ENCODE measurements at places on chromosomes 3 and 15. TPM values are rescaled to one million over a fixed set of nuclear protein-coding genes. Genes with fewer than 3 reads are reported as not detected.
A peak's percentile ranks its signal among the peaks of the same experiment; 100 is the strongest.

DNA sequence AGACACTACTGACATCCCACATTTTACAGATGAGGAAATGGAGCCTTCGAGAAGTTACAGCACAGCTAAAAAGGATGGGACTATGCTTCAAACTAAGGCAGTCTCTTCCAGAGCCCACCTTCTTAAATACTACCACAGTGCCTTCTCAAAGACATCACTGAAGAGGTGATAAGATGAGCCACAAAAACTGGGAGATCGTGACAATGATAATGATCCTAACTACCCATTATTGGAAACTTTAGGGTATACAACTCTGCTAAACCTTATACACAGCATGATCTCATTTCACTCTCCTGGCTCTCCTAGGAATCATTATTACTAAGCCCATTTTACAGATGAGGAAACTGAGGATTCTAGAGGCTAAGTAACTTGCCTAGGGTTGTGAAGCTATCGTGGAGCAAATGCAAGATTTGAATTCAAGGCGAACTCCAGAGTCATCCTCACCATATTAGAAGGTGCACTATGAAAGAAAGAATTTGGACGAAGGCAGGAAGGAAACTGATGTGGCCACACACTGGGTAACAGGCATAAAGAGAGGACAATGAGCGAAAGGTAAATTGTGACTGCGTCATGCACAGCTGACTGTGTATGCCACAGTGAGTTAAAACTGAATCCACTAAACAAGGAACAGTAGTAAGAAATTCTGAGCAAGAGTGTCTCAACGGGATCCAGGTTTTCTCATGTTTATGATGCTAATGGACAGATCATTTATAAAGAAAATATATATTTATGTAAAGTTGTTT lies 55.4 kb downstream of the SUCLG2 start:
- no peak overlapping the region for H3K4me3 ChIP-seq
- H3K27ac ChIP-seq: no peak overlapping the region
- H3K36me3 ChIP-seq: no peaks in the 10 kb centered on the region
- no peak for DNase-seq

DNA sequence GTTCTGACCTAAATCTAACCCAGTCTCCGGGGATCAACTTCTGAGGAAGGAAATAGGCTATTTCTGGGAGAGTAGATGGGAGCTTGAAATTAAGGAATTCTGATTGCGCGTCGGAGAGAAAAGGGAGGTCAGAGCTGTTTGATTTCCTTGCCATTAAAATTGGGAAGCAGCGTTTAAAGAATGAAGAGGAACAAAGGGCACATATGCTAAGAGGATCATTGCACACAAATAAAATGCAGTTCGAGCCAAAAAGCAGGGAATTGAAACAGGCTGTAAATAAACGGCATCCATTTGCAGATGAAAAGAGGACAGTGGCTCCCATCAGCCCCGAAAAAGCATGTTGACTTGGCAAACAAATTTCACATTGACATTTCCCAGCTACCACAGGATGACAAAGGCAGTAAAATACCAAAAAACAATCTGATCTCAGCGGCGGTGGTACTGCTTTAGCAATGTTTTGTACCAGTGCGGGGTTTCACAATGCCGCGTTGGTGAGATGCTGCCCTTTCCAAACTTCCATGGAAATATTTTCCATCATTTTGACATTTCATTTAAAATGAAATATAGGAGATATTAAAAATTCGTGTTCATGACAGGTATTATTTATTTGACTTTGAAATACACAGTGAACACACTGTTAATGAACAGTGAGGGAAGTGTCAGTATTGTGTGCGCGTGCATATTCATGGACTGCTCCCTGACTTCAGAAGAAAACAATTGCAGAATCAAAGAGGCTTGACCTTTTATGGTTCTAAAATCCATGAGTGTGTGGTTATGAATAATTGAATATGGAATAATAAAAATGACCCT lies 108.8 kb downstream of the SQOR start:
- H3K4me3 ChIP-seq: no peak overlapping the region
- peak overlapping the region; percentile 21 for H3K27ac ChIP-seq

Gene GOLGA8G
- total RNA-seq: not detected

Gene CCDC13
- 0.64 TPM for total RNA-seq

DNA sequence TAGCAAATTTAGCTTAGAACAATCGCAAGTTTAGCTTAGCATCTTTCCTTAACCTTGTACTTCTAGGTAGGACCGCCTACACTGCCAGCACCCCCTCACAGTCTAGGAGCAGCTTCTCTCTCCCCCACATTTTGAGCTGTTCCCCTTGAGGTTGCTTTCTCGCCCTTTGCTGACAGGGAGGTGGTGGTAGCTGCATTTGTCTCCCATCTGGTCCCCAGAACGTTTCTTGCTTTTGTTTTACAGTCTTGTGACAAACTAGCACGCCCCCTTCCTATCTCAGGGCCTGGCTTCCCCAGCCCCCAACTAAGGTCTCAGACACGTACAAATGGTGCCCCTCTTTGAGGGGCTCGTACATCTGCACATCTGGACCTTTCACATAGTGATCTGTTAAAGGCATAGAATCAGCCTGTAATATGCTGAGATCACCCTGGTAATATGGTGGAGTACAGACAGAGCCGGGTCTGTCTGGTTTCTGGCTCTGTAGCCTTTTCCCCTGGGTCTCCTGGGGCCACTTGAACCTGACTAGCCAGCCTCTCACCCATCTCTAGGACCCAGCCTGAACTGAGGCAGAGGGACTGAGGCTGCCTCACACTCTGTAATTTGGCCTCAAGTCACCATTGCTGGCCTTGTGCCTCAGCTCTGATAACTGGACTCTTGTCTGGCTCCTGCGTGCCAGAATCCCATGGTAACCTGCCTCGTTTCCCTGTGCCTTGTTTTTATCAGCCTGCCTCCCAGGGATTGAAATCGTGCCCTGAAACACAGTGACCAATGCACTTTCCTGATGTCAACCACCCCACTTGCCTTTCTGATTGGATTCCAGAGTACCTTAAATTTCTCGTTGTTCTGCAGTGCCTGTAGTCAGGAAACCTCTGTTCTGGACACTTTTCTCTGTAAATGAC lies 27.7 kb downstream of the CRTC3 start:
- no peaks in the 10 kb centered on the region for H3K36me3 ChIP-seq
- H3K4me1 ChIP-seq: peaks cover 15% of the 10 kb centered on the region
- no peaks in the 10 kb centered on the region for H3K27me3 ChIP-seq
- no peak overlapping the region for H3K4me3 ChIP-seq
- H3K27ac ChIP-seq: no peak overlapping the region

DNA sequence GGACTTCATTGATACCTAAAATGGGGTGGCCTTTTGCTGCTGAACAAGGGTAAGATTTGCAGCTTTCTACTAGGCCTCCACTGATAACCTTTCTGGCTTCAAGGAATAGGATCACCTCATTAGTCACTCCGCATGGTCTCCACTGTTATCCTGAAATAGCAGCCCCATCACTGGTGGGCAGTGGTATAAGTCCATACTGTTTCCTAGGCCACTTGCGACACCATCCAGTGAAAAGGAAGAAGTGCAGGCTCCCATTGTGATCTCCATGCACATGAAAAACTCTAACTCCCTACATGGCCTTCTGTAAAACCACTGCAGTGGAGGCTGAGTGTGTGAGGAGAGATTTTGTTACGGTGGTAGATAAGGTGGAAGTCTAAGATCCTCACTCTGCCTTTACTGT lies 1455.9 kb downstream of the SI start:
- DNase-seq: peak; percentile 86
- H3K4me1 ChIP-seq: no peaks in the 10 kb centered on the region
- H3K27me3 ChIP-seq: no peaks in the 10 kb centered on the region
- H3K36me3 ChIP-seq: no peaks in the 10 kb centered on the region

Gene WDR82
- 76.5 TPM for total RNA-seq

Gene GHSR
- total RNA-seq: not detected

DNA sequence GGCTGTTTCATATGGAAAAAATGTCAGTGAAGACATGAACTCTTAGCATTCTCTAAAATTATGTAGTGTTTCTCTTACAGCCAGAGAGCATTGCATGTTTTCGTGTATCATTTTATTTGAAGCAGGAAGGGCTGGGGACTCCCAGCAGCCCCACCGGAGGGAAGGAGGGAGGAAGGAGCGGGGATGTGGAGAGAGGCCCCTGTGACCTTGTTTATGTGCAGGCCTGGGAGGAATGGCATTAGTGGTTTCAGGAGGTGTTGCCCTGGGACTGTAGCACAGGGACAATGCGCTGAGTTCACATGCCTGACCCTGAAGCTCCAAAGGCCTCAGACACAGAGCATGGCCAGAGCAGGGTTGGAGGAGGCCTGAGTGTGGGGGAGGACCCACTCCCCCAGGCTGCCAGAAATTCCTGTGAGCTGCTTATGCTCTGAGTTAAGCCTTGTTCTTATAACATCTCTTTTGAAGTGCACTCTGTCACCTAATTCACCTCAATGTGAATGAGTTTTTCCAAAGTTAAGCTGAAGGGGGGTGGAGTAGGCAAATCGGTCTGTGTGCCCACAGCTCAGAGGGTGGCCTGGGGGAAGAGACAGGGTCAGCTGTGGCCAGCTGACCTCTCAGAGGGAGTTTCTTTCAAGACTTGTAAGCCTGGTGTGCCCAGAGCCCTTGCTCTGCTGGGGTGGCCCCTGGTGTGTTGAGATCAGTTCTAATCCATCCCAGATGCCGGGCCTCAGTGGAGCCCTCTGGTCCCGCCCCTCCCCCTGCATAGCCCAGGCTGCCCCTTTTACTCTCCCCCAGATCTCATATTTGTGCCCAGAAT lies 3.9 kb upstream of the RNU6-1 start:
- H3K4me1 ChIP-seq: peaks cover 8% of the 10 kb centered on the region
- H3K27me3 ChIP-seq: peaks cover 17% of the 10 kb centered on the region
- H3K4me3 ChIP-seq: no peak overlapping the region
- peak overlapping the region; percentile 61 for H3K27ac ChIP-seq

Gene CPLX3
- 0.63 TPM for total RNA-seq

DNA sequence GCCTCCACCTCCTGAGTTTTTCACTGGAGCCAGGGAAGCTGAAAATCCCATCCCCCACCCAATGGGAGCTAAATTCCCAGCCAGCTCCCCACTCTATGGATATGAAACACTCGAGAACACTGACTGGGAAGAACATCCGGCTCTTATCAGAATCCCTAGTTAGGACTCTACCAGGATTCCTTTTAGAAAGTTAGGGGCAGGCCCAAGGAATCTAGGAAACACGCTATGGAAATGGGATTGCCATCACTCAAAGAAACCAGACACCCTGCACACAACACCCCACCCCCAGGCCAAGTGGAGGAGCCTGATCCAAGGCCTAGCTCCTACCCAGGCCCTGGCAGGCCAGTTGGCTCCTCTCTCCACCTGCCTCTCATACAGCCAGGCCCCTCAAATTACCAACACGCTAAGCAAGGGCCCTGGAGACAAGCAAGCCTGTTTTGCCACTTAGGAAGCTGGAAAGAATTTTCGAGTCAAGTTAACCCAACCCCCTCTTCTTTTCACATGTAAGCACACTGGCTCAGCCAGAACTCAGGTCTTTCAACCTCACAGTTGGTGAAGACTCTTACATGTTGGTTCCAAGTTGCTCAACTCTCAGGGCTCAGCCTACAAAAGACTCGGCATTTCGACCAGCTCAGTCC lies 75.5 kb downstream of the RBPMS2 start:
- peak overlapping the region; percentile 85 for H3K4me3 ChIP-seq
- no peaks in the 10 kb centered on the region for H3K27me3 ChIP-seq
- peak overlapping the region; percentile 22 for H3K27ac ChIP-seq
- peaks cover 40% of the 10 kb centered on the region for H3K36me3 ChIP-seq
- peaks cover 7% of the 10 kb centered on the region for H3K4me1 ChIP-seq

GRCh38 chr3:24343084-24343783 lies 151.4 kb downstream of the THRB start:
- no peak overlapping the region for H3K27ac ChIP-seq
- H3K4me1 ChIP-seq: no peaks in the 10 kb centered on the region
- DNase-seq: no peak
- H3K4me3 ChIP-seq: no peak overlapping the region
- no peaks in the 10 kb centered on the region for H3K36me3 ChIP-seq

- H3K4me1 ChIP-seq: no peaks in the 10 kb centered on the region
- DNase-seq: peak; percentile 56
- no peaks in the 10 kb centered on the region for H3K36me3 ChIP-seq
- no peaks in the 10 kb centered on the region for H3K27me3 ChIP-seq
Measured at GRCh38 chr3:14507305-14507741, 32.8 kb downstream of the GRIP2 start.

Gene IL17RD
- 71.3 TPM for total RNA-seq

GRCh38 chr3:134847349-134847748 lies 52.3 kb downstream of the EPHB1 start:
- H3K36me3 ChIP-seq: no peaks in the 10 kb centered on the region
- H3K4me3 ChIP-seq: no peak overlapping the region
- no peak for DNase-seq
- H3K27ac ChIP-seq: no peak overlapping the region

GRCh38 chr3:134749802-134750553 lies 45.1 kb upstream of the EPHB1 start:
- H3K4me3 ChIP-seq: no peak overlapping the region
- H3K36me3 ChIP-seq: no peaks in the 10 kb centered on the region
- H3K4me1 ChIP-seq: no peaks in the 10 kb centered on the region
- no peak overlapping the region for H3K27ac ChIP-seq
- peaks cover 4% of the 10 kb centered on the region for H3K27me3 ChIP-seq
- DNase-seq: peak; percentile 60

DNA sequence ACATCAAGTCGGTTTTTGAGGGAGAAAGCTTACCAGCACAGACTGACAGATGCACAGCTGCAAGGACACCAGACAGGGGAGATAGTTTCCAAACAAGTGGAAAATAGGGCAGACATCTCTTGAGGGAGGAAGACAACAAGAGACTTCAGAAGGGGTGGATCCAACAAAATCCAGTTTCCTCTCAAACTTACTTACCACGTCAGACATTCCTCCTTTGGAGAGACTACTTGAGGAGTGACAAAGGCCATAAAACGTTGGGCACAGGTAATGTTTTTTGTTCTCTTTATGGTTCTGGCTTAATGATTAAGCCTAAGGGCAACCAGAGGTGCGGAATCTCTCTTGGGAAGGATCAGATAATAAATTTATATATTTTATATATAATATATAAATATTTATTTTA lies 76.1 kb downstream of the CD200 start:
- no peak overlapping the region for H3K4me3 ChIP-seq
- no peak for DNase-seq
- no peaks in the 10 kb centered on the region for H3K27me3 ChIP-seq
- no peaks in the 10 kb centered on the region for H3K36me3 ChIP-seq
- H3K27ac ChIP-seq: no peak overlapping the region

Gene OCA2
- 0.63 TPM for total RNA-seq

DNA sequence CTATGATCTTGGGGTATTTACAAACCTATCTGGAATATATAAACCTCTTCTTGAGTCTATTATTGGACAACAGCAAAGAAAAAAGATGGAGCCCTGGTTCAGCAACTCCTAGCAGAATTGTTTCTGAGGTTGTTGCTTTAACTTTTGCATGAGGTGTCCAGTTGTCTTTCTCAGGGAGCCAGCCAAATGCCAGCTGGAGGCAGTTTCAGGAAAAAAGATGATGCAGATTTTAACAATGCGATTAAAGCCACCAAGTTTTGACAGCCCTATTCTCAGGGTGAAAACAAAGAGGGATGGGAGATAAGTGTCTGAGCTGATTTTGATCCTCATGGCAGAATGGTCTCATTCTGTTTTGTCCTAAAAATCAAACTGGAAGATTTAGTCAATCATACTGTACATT lies 181.6 kb upstream of the RASGRP1 start:
- H3K36me3 ChIP-seq: no peaks in the 10 kb centered on the region
- DNase-seq: no peak
- no peaks in the 10 kb centered on the region for H3K27me3 ChIP-seq
- no peaks in the 10 kb centered on the region for H3K4me1 ChIP-seq

All from endodermal cell (in vitro differentiated cells).